GF-D8 (cell line): ENCODE measurements at places on chromosomes 6 and 20.

DNA sequence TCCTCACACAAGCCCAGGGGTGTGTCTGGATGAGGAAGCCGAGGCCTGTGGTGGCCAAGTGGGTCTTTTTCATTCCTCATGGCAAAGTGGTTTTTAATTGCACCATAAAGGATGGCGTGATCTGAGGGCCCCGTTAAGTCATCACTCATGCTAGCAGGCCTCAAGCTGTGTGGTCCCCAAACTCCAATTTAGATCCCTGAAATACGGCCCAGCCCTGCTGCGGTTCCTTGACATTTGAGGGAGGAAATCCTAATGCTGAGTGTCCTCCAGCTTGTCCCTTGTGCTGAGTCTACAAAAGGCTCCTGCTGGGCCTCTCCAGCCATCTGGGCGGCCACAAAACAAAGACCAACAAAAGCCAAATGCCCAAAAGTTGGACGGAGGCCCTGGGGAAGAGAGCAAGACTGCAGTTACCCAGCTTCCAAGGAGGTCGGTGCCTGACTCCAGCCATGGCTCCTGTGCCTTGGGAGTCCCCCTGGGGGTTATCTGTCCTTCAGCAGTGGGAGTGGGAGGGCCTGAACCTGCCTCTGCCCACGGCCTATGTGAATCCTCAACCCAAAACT lies 162.3 kb upstream of the PDE10A start:
- no peak for DNase-seq

GRCh38 chr6:169188475-169188874 lies 65.2 kb downstream of the THBS2 start:
- DNase-seq, result no peak

DNA sequence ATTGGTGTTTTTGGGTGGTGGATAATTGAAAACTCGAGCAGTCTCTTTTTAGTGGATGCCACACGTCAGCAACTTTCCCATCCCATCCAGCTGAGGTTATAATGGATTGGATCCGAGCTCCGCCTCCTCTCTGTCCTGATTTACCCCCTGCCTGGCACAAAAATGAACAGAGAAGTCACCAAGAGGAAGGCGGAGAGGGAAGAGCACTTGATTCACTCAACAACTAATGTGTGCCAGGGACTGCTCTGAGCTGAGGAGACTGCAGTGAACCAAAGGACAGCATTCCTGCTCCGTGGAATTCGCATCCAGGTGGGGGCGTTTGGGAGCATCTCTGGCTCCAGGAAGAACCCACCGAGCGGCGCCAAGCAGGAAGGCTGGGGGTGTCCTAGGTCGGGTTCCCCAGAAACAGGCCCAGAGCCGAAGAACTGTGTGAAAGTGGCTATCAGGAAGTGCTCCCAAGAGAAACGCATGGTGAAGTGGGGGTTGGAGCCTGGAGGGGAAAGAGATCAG lies 95.8 kb upstream of the NAA20 start:
- no peak for DNase-seq

DNA sequence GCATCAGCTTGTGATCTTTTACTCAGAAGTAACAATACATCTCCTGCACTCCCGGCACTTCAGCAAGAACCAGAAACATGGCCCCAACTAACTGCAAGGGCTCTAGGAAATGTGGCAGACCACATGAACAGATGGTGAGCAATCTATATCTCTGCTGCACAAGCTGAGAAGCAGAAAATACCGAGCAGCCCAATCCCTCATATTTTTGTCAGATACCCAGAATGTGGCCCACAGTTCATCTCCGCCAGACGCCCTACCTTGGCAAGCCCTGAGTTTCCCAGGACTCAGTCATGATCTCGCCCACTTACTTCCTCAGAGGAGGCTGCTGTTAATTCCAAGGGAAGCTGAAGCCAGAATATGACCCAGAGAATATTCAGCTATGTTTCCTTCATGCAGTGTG lies 63.1 kb upstream of the PHACTR1 start:
- no peak for DNase-seq

DNA sequence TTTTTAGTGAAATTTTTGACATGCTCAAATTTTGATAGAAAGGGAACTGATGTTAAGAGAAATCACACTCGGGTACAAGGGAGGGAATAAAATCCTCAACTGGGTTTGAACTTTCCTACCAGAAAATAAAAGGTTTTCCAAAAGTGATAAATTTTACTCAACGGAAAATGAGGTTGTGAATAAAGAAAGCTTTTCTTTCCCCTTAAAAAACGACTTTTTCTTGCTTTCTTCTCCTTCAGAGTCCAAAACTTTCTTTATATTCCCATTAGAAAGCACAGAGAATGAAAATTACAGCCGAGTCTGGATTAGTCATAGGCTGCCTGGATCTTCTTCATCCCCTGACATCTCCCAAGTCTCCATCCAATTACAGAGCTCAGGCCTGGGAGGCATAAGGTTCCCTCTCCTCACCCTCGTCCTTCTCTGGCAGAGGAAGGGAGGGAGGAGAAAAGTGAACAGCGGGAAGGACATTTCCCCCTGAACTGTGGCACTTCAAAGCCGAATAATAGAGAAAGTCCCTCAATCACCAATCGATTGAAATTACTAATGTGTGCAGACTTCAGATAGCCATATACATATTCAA lies 28.1 kb upstream of the QKI start:
- no peak for DNase-seq

DNA sequence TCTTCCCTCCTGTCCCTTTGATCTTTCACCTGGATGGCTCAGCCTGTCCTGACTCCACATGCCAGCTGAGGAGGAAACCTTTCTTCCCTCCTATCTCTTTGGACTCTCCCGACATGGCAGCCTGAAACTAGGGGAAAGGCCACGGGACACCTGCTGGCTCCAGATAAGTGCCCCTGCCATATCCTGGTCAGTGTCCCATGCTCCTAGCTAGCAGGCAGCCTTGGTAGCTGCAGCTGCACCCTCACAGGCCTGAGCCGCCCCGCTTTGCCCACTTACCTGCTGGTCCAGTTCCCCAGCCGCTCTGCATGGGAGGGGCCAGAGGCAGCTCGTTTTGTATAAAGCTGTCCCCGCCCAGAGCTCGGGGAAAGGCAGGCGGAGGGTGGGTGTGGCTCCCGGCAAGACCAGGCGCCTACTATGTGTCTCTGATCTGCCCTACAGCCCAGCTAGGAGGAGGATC lies 7.4 kb upstream of the SLC52A3 start:
- DNase-seq, result no peak

- no peak for DNase-seq
Observed at GRCh38 chr6:7674291-7674690, 51.6 kb upstream of the BMP6 start.

DNA sequence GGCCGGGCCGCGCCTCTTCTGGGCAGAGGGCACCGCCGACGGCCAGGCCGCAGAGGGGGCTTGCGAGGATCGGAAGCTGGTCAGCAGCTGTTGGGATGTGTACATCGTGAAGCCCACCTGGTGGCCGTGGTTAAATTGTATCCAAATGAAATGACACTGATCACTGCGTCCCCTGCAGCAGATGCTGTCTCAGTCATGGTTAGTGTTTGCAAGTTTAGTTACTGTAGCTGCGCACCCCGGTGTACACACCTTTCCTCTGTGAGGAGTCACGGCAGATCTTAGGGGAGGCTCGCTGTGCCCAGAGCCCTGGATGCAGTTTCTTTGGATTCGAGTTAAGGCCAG lies 653 bp downstream of the NAA20 start:
- DNase-seq, result peak; percentile 4

DNA sequence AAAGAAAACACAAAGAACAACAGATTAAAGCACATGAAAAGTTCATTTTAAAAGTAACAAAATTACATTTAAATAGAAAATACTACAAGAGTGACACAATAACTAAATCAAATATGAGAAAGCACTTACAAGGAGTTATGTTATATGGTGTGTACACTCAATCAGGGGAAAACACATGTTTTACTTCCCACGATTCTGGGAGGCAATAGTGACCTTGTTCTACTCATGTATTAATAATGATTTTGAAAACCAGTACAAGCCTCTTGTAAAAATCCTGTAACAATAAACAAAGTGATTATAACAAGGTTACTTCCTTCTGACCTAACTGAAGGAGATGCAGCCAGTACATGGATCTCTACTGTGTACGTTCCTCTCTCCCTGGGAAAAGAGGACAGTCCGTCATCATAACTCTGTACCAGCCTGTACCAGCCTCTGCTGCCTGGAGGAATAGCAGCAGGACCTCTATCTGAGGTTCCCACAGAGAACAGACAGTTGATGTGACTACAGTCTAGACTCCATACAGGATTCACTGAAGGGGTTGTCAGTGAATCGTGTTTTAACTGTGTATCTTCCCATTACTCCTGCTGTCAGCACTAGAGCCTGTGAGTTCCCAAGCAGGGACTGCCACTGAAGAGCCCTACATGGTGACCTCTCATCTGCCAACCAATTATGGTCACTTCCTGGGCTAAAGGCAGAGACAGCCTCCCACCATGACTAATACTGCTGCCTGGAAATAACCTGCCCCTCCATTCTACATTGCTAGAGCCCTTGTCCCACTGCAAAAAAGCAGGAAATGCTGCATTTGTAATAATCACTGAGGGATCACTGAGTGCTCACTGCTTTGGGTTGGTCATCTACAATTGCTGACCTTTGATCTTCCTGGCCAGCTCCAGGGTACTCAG lies 149.7 kb downstream of the KIF16B start:
- DNase-seq, result no peak

DNA sequence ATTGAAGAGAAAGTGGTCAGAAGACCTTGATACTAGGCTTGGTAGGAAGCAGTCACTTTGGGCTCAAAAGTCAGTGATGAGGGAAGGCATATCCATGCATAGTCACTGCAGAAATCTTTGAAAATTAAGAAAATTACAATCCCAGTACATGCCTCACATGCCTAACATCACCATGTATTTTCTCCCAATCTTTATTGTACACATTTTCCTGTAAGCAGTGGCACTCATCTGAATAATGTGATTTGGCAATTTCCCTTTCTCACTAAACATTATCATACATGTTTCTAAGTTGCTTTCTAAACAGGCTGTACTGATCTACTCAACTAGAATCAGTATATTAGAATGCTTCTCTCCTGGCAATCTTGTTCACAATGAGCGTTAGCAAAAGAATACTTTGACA lies 280.7 kb upstream of the SUPT3H start:
- DNase-seq, result no peak

DNA sequence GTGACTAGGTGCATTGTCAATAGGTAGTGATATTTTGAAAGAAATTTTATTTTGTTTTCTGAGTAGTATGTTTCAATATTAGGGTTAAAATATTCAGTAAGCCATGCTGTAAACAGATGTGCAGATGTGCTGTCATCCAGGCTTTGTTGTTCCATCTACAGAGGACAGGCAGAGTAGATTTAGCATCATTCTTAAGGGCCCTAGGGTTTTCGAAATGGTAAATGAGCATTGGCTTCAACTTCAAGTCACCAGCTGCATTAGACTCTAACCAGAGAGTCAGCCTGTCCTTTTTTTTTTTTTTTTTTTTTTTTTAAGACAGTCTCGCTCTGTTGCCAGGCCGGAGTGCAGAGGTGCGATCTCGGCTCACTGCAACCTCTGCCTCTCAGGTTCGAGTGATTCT lies 27.1 kb upstream of the BACH2 start:
- DNase-seq, result no peak

- DNase-seq, result no peak
Observed at GRCh38 chr20:10357974-10358373, 76.0 kb downstream of the MKKS start.

- no peak for DNase-seq
Observed at GRCh38 chr20:25252230-25252651, 4.4 kb downstream of the PYGB start.

DNA sequence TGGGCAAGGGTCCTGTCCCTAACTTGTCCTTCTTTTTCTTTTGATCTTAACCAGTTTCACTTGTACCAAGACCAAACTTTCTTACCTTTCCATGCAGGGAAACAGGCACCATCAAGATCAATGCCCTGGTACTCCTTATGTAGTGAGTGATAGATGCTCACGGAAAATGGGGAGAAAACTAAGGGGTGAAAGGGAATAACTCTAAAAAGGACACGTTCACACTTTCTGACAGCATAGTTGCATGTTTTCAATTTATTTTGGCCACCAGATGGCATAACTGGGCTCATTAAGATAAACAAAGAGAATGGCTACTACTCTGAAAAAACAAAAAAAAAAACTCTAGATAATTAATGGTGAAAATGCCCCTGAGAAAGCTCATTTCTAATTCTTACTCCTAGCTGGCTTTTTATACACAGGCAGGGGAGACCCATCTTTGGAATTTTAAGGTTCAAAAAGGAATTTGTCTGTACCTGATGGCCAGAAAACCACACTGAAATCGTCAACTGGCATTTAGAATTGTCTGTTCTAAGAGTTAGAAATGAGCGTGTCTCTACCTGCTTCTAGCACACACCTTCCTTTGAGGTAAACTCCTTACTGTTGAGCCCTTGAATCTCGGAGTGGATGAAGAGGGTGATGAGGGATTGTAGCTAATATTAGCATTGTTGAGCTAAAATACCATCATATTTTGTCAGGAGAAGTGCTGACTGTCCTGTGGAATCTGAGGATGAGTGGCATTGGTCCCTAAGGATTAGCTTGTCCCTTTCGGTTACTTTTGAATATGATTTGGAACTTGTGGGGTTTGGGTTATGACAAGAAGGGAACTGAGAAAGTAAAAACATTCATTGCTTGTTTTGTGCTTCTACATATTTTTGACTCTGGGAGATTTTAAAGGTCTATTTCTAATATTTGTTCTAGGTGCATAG lies 62.2 kb upstream of the DDR1 start:
- no peak for DNase-seq

DNA sequence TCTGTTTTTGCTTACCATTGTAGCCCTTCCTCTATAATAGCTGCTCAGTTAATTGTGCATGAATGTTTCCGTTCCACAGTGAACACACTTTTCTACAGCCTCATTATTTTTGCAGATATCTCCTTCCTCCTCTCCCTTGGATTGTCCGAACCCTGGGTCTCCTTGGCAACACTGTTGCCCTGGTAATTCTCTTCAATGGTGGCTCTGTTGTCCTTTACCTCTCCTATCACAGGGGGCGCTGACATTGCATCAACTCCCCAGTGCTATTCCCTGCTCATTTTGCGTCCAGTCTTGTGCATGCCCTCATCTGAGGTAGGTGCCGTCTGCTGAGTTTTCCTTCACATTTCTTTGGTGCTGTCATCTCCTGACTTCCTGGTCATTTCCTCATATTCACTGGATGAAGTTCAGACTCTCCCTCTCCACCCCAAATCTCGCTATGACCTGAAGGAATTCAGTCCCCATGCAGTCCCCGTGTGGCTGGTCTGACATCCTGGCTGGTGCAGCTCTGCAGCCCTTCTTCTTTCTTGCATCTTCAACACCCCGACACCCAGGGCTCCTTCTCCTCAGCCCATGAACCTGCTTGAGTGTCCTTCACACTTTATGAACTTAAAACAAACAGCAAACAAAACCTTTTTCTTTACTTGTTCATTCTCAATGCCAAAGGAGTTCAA lies 21.1 kb downstream of the PHACTR2 start:
- DNase-seq, result no peak

- no peak for DNase-seq
Observed at GRCh38 chr6:14077193-14077867, 40.2 kb upstream of the CD83 start.

DNA sequence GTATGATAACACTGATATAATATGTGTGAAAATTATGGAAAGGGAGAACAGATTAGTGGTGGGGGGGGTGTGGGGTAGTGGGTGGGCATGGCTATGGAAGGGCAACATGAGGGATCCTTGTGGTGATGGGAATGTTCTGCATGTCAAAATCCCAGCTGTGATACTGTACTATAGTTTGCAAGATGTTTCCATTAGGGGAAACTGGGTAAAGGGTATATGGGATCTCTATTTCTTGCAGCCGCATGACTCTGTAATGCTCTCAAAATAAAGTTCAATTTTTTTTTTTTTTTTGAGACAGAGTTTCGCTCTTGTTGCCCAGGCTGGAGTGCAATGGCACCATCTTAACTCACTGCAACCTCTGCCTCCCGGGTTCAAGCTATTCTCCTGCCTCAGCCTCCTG lies 14.3 kb downstream of the ZBTB2 start:
- no peak for DNase-seq

- no peak for DNase-seq
Observed at GRCh38 chr6:89146718-89147700, 1.2 kb downstream of the PM20D2 start.
